ENCODE measurements at places on chromosomes 11 and 22.
A peak's percentile ranks its signal among the peaks of the same experiment; 100 is the strongest.

- DNase-seq: no peak
Observed at GRCh38 chr22:23405366-23405851, 174.7 kb downstream of the IGLL1 start.

DNA sequence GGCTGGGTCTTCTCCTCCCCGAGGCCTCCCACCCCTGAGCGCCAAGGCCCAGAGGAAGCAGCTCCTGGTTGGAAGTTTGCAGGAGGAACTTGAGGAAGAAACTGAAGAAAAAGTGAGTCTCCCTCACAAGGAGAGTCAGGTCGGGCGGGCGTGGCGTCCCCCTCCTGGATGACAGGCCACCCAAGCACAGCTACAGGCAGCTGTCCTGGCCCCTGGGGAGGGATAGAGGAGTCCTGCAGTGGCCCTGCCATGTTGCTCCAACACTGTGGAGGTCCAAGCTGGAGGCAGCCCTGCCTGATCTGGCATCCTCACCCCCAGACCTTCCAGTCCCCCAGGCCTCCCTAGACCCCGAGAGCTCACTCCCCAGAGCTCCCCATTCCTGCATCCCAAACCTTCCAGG is 1150.1 kb downstream of the BRD1 start:
- DNase-seq: no peak

DNA sequence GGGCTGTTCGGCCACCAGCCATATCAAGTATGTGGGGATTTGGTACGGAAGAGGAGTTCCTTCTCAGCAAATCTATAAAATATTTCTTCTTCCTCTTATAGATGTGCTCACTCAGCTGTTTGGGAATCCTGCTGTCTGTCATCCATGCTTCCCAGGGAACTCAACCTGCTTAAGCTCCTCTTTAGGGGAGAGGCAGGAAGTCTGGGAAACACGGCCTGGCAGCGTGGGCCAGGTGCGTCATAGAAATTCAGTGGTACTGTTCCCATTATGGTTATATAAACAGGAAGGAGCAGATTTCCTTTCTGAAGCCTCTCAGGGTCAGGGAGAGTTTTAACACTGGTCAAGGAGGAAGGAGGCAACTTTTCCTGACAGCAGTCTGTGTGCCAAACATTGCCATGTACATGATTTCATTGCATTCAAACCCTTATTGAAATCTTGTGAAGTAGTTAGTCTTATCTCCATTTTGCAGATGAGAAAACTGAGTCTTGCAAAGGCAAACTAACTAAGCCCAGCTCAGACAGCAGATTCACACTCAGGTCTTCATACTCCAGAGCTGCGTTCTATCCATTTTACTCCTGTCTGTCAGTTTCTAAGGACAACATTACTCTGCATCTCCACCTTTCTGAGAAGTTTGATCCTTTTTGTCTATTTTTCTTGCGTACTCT is 35.4 kb upstream of the AMOTL1 start:
- DNase-seq: no peak

DNA sequence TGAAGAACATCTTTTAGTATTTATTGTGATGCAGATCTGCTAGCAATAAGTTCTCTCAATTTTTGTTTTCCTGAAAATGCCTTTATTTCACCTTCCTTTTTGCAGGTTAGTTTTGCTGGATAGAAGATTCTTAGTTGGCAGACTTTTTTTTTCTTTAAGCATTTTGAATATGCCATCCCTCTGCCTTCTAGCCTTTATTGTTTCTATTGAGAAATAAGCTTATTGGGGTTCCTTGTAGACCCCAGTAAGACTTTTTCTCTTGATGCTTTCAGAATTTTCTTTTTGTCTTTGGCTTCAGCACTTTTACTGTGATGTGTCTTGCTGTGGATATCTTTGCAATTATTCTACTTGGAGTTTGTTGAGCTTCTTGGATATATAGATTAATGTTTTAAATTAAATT is 160.6 kb downstream of the PGR start:
- no peak for DNase-seq

GRCh38 chr11:6594142-6594768 is 9.2 kb downstream of the RRP8 start:
- peak; percentile 22 for DNase-seq

- DNase-seq: no peak
Observed at GRCh38 chr11:16082095-16083055, 274.0 kb downstream of the SOX6 start.

GRCh38 chr11:4203603-4204360 is 109.2 kb downstream of the RRM1 start:
- DNase-seq: no peak

Data from ecto neural progenitor cell (in vitro differentiated cells).